ENCODE measurements at places on chromosomes 11 and 22. TPM values are rescaled to one million over a fixed set of nuclear protein-coding genes. Genes with fewer than 3 reads are reported as not detected.

The ABCC8 gene
- polyA plus RNA-seq, result not detected

GRCh38 chr22:34587357-34588356, 478.3 kb upstream of the ISX start:
- no peak overlapping the region for H3K27ac ChIP-seq
- H3K4me1 ChIP-seq, result no peaks in the 10 kb centered on the region
- no peak for DNase-seq
- no peaks in the 10 kb centered on the region for H3K27me3 ChIP-seq

- no peaks in the 10 kb centered on the region for H3K4me1 ChIP-seq
- no peaks in the 10 kb centered on the region for H3K27me3 ChIP-seq
- no peaks in the 10 kb centered on the region for H3K36me3 ChIP-seq
- H3K4me3 ChIP-seq, result no peak overlapping the region
- no peak for DNase-seq
Observed at GRCh38 chr11:113628912-113629311, 77.2 kb downstream of the TMPRSS5 start.

DNA sequence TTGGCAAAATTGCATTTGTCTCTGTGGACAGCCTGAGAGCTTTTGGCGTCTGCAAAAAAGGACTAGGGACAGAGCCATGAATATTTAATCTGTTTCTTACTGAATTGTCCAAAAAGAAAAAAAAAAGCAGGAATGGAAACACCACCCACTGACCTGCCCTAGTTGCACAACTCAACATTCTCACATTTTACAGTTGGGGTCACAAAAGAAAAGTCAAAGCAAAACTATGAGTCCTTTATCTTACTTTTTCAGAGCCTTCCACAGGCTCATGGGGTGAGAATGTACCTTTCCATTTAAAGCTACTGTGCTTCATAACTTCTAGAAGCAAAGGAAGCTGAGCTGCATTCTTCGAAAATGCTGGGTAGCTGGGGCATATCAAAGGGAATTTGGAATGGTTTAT, 225.7 kb downstream of the FAM76B start:
- H3K4me3 ChIP-seq, result no peak overlapping the region
- no peaks in the 10 kb centered on the region for H3K27me3 ChIP-seq

- H3K4me1 ChIP-seq, result peaks cover 10% of the 10 kb centered on the region
- peaks cover 37% of the 10 kb centered on the region for H3K36me3 ChIP-seq
- no peak overlapping the region for H3K4me3 ChIP-seq
Observed at GRCh38 chr11:102368472-102368871, 21.5 kb downstream of the BIRC2 start.

DNA sequence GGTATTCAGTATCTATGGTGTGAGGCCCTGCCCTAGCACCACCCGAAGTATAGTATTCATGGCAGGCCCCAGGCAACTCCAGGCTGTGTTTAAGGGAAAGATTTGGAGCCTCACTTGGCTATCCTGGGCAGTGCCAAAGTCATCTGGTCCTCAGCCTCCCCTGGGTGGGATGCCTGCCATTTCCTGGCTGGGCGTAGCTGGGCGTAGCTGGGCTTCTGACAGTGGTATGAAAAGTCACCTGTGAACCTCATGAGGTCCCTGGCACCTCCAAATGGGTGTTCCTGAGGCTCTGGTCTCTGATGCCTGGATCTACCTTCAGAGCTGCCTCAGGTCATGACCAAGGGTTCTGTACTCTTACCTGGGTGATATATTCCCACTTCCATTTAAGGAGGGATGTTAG, 113.0 kb upstream of the PARVA start:
- DNase-seq, result no peak
- no peaks in the 10 kb centered on the region for H3K27me3 ChIP-seq
- no peak overlapping the region for H3K27ac ChIP-seq
- no peaks in the 10 kb centered on the region for H3K4me1 ChIP-seq
- H3K36me3 ChIP-seq, result peaks cover 30% of the 10 kb centered on the region
